ENCODE measurements at places on chromosomes 2 and 18. TPM values are rescaled to one million over a fixed set of nuclear protein-coding genes. Genes with fewer than 3 reads are reported as not detected.

DNA sequence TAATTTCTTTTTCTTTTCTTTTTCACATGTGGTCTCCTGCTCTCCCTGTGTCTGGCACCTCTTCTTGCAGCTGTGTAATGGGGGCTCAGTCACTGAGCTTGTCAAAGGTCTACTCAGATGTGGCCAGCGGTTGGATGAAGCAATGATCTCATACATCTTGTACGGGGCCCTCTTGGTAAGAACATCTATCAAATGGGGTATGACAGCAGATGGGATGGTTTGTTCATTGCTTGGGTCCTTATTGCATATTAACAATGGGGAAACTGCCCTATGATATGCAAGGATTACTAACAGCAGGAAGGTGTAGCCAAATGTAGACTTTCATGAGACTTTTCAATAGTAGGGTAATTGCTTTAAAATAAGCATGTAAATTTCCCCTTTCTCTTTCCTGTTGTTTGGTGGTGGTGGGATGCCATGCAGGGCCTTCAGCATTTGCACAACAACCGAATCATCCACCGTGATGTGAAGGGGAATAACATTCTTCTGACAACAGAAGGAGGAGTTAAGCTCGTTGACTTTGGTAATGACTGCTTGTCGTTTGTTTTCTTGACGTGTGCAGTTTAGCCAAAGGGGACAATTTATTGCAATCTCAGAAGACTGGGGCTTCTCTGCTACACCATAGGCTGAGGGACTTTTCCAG, 36.5 kb downstream of the MYO3B start:
- no peak for DNase-seq

DNA sequence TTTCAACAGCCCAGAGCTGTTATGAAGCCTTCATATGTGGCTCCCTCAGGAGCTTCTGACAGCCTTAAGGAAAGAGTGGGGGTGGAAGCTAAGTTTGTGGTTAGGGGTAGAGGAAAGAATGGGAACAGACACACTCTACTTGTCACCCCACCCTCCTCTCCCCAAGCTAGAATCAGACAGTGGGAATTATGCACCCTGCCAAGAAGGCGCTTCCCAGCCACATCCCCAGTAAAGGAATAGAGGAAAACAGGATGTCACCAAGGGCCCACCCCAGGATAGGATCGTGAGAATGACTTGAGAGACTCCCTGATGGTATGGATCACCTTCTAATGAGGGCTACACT, 32.4 kb upstream of the EML4 start:
- no peak for DNase-seq

DNA sequence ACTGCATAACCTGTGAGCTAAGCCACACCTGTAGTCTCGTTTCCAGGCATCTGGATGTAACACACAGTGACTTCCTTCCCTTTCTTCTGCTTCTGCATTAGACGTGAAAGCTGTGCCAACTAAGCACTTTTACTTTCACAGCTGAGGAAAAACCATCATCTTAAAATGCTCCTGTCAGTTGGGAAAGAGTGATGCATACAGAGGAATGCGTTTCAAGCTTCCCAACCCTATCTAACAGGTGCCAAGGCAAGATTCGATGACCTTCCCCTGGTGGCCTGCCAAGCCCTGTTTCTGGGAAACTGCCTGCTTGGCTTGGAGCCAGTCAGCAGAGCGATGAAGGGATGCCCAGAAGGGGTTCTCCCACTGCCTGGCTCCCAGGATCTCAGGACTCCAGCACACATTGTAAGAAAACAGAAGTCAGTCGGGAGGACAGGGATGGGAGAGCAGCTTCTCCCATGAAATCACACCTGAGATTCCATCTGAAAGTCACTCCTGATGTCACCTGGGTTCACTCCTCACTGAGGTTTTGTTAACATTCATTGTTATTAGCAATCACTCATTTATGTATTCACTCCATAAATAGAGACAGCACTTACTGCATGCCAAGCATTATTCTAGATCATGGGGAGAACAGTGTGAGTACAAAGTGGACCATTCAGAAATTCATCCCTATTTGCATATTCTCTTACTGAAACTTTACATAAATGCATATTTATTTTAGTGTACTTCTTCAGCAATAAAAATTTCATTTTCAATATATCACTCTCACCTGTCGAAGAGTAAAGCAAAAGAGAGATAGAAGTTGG, 64.1 kb downstream of the DTNA start:
- no peak for DNase-seq

- DNase-seq, result no peak
These were observed 85.6 kb downstream of the PRKCE start for GRCh38 chr2:45736757-45737704.

- DNase-seq, result no peak
These were observed 50.8 kb downstream of the TRABD2A start for GRCh38 chr2:84830095-84830494.

GRCh38 chr2:25757906-25758305, 84.5 kb upstream of the DTNB start:
- no peak for DNase-seq

GRCh38 chr18:54268751-54269150, 566 bp upstream of the POLI start:
- no peak for DNase-seq

DNA sequence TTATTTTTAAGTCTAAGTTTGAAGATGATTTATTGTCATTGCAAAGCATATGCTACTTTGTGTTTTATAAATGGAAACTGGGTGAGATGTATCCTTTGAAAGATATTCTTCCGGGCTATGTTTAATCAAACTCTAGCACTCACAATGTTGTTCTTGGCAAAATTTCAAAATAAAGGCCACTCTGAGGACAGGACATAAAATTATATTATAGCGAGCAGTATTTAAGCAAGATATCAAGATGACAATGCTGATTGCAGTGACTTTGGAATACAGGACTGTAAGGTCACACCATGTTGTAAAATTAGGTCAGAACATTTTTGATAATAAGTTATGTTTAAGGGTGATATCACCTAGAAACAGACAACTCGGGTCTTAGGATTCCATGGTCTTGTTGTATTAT, 14.2 kb downstream of the RPRM start:
- DNase-seq, result no peak

GRCh38 chr2:48258481-48259149, 271.3 kb upstream of the STON1 start:
- no peak for DNase-seq

GRCh38 chr2:166653185-166653813, 159.2 kb upstream of the SCN7A start:
- DNase-seq, result no peak

GRCh38 chr2:46262248-46262938, 34.8 kb upstream of the EPAS1 start:
- no peak for DNase-seq

DNA sequence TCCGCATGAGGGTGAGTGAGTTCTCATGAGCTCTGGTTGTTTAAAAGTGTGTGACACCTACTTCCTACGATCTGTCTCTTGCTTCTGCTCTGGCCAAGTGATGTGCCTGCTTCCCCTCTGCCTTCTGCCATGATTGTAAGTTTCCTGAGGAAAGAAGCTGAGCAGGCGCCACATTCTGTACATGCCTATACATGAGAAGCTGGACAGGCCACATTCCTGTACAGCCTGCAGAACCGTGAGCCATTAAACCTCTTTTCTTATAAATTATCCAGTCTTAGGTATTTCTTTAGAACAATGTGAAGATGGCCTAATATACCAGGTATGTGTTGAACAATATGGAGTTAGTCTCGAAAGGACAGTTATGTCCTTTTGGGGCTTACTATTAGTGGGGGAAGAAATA, 281.0 kb downstream of the ALK start:
- DNase-seq, result no peak

- no peak for DNase-seq
These were observed 34.5 kb downstream of the BCL2 start for GRCh38 chr18:63284827-63285733.

GRCh38 chr2:122423934-122424333, 668.5 kb downstream of the TSN start:
- no peak for DNase-seq

DNA sequence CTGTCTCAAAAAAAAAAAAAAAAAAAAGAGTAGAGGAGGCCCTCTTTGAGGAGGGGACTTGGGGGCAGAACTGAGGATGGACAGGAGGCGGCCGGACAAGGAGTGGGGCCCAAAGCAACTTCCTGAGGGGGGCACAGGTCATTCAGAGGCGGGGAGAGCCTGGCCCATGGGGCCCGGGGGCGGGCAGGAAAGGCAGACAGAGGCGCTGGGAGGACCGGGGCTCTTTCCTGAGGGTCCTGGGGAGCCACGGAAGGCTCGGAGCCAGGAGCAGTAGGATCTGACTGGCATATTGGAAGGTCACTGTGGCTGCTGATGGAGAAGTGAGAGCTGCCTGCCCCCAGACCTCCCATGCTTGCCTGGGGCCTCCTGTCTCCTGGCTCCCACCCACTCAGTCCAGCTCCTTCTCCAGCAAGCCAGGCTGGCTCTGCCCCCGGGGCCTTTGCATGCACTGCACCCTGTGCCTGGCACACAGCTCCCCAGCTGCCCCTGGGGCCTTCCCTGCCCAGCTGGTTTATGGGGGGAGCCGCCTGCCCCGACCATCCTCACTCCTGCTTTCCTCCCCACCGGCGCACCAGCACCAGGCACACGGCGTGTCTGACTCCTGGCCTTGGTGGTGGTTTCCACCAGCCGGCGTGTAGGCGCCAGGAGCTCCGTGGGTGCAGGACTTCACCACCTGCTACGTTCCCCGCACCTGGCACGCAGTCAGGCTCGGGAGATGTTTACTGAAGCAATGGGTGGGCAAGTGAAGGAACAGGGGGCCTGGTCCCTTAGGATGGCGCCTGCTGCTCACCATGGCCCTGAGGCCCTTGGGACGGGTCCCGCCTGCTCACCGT, 5.6 kb downstream of the ESPNL start:
- DNase-seq, result peak; percentile 23

GRCh38 chr2:97995026-97995733, 568 bp downstream of the TMEM131 start:
- no peak for DNase-seq

DNA sequence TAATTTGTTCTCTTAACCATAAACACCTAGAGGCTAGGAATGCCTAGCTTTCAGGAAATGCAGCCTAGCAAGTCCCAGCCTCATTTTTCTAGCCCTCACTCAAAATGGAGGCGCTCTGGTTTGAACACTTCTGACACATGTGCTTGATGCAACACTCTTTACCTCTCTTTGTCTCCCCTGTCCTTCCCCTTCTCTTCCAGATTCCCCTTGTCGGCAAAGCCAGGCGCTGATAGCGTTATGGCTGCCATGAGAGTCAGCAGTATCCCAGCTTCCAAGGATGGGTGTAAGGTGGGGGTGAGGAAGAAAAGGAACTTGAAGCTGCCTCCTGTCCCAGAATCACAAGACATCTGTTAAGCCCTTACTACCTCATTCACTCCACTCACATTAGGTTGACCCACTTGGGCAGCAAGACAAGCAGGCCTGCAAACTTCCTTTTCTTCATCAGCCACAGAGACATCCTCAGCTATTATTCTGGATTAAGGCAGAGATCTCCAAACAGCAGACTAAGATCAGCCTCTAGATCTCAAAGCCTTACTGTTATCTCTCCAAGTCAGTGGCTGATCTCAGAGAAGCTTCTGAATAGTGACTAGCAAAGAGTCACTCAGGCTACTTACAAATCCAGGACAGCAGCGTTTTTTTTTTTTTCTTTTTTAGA, 1.9 kb upstream of the ST3GAL5 start:
- DNase-seq, result no peak

DNA sequence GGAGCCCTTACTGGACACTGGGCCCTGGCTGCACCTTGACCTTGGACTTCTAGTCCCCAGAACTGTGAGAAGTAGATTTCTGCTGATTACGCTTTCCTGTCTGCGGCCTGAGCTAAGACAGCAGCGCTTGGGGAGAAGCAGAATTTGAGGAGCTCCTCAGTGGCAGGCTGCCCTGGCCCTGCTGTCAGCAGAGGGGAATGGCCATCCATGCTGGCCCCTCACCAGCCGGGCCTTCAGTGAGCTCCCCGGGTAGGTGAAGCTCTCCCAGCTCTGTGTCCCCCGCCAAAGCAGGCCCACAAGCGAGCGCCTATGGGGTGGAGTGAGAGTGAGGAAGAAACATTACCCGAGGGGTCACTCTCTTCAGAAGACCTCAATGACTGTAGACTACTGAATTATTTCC, 51.6 kb downstream of the RRM2 start:
- no peak for DNase-seq

GRCh38 chr2:154912215-154912614, 213.7 kb downstream of the KCNJ3 start:
- DNase-seq, result no peak

- no peak for DNase-seq
These were observed 38.8 kb downstream of the MAPRE2 start for GRCh38 chr18:35080058-35080457.

GRCh38 chr2:203155406-203155805, 83.4 kb upstream of the CYP20A1 start:
- DNase-seq, result no peak

DNA sequence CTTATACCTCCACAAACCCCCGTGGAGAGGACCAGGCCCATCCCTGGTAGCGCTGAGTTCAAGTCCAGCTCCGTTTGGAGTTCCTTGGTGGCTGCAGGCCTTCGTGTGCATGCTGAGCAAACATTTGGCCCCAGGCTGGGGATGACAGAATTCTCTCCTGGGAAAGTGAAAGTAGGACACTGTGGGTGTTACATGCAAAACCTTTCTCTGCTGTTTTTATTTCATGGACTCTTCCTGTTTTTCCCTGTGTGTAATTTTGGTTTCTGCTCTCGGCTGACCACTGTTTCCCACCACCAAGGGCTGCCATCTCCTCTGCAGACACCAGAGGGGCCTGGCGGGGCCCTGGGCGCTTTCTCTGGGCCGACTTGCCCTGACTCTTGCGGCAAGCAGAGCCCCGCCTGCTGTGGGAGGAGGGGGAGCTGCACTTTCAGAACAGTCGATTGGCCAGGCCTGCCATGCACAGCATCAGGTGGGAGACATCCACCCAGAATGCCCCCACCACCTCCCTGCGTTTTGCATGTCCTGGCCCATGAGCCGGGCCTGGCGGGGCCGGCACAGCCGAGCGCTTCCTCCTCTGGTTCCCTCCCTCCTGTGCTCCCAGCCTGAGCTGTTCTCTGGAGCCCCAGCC, 102.4 kb downstream of the CABLES1 start:
- peak; percentile 71 for DNase-seq

GRCh38 chr2:143486976-143487375, 357.8 kb downstream of the ARHGAP15 start:
- DNase-seq, result no peak

Gene SNORC
- 2.1 TPM for total RNA-seq

Gene KDM3A
- total RNA-seq, result 106 TPM

Gene SP100
- 314 TPM for total RNA-seq

Gene DNER
- total RNA-seq, result not detected

Gene SIX2
- not detected for total RNA-seq

Gene ANKRD29
- total RNA-seq, result not detected

Gene TRIP12
- total RNA-seq, result 215 TPM

Gene CROCC2
- total RNA-seq, result not detected

Gene GPR155
- 25.8 TPM for total RNA-seq

Gene ZEB2
- total RNA-seq, result 19.6 TPM

Gene IL37
- not detected for total RNA-seq

Gene GPR45
- not detected for total RNA-seq
